Stimulated activated CD4-positive, alpha-beta T cell treated with anti-CD3 and anti-CD28 coated beads, TNF-alpha, amount 100 ng/mL, for 1 hour (primary cell): ENCODE measurements at places on chromosomes 5 and 9.
A peak's percentile ranks its signal among the peaks of the same experiment; 100 is the strongest.

GRCh38 chr5:10036136-10036815 lies 213.4 kb downstream of the ATPSCKMT start:
- DNase-seq = no peak

DNA sequence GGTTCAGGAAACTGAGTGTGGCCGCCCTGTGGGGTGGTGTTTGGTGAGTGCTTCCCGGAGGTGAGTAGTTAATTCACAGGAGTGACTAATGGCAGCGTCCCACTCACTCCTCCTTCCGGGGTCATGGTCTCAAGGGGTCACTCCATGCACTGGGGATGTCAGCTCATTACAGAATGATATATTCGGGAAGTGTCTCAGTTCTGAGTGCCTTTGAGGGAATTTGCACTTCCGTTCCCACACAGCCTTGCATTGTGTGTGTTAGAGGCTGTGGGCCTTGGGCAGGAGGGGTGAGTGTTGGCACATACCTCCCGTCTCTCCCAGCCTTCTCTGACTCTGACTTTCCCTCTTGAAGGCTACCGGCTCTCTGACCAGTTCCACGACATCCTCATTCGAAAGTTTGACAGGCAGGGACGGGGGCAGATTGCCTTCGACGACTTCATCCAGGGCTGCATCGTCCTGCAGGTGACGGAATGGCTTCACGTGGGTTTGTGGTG lies 10.5 kb upstream of the AHRR start:
- no peak for DNase-seq

DNA sequence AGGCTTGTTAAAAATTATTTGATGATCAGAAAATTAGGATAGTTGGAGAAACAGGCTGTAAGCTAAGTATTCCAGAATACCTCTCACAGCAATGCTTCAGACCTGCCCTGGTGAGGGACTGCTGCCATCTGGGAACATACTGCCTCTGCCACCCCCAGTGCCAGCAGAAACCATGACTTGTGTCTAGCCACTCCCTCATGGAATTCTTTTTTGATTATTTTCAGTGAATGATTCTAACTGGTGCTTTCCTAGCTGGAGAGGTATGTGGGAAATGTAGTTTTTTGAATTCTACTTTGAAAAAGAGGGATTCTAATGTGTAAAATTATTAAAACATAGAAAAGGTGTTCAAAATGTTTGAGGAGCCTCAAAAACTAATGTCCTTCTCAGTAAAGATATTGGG lies 126.3 kb downstream of the HMHB1 start:
- DNase-seq = no peak

DNA sequence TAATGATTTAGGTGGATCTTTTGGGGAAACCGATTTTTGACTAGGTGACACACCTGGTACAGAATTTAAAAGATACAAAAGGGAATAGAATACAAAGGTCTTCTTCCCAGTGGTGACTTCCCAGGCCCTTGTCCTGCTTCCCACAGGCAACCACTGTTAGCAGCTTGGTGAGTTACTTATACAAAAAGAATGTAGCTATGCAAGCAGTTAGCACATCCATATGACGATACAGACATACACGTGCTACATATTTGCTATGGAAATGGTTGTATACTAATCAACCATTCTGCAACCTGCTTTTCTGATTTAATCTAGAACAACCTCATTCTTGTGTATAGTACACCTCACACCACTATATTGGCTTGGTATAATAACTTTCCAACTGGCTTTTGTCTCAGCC lies 51.0 kb downstream of the OTULIN start:
- no peak for DNase-seq

DNA sequence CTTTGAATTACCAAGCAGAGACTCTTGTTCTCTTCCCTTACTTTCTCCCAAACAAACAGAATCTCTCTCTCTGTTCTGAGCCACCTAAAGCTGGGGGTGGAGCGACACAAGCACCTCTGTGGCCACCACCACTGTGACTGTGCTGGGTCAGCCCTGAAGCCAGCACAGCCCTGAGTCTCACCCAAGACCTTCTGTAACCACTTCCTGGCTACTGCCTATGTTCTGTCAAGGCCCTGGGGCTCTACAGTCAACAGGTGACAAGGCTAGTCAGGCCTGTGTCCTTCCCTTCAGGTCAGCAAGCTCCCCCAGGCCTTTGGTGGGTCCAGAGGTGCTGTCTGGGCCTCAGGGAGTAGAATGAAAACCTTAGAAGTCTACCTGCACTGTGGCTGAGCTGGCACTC lies 26.1 kb upstream of the SLC28A3 start:
- DNase-seq = no peak

GRCh38 chr5:64923151-64923685 lies 154.5 kb downstream of the CWC27 start:
- no peak for DNase-seq

- no peak for DNase-seq
These were observed 973.3 kb downstream of the TAF11L14 start for GRCh38 chr5:18607570-18607969.

- DNase-seq = peak; percentile 48
These were observed 36.4 kb downstream of the GLT6D1 start for GRCh38 chr9:135602789-135603481.

DNA sequence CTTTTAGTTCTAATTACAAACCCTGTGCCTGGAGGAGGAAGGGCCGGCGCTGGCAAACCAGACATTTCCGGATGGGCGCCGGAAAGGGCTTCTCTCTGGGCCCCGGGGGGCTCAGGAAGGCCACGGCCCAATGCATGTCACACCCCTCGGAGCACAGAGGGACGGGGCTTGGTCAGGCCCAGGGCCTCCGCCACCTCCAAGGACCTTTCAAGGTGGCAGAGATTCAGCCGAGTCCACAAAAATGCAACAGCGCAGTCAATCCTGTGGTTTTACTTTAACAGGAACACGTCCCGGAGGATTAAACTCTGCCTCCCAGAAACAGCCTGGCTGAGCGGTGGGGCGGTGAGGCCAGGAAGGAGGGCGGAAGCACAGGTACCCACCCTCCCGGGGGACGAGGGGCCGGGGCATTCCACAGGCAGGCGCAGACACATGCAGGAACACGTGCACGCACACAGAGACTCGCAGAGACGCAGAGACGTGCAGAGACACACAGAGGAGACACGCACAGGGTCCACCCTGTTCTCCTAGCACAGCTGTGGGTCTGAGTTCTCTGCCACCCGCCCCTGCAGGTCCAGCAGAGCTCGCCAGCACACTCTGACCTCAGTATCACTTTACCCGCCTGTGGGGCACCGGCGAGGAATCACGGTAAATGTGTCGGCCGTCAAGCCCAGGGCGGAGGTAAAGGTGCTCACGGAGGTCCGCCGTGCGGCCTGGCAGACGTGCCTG lies 23.0 kb downstream of the SLC9A3 start:
- no peak for DNase-seq

GRCh38 chr9:36286388-36286787 lies 28.1 kb upstream of the GNE start:
- no peak for DNase-seq

DNA sequence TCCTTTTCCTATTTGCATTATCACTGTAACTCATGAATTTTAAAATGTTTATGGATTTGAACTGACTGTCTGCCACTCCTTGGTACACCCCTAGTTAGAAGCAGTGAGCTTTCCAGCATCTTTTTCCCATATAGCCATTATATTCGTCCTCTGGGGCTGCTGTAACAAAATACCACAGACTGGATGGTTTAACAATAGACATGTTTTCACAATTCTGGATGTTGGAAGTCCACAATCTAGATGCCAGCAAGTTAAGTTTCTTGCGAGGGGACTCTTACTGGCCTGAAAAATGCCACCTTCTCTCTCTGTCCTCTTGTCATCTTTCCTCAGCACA lies 530.0 kb downstream of the SEMA5A start:
- DNase-seq = no peak

DNA sequence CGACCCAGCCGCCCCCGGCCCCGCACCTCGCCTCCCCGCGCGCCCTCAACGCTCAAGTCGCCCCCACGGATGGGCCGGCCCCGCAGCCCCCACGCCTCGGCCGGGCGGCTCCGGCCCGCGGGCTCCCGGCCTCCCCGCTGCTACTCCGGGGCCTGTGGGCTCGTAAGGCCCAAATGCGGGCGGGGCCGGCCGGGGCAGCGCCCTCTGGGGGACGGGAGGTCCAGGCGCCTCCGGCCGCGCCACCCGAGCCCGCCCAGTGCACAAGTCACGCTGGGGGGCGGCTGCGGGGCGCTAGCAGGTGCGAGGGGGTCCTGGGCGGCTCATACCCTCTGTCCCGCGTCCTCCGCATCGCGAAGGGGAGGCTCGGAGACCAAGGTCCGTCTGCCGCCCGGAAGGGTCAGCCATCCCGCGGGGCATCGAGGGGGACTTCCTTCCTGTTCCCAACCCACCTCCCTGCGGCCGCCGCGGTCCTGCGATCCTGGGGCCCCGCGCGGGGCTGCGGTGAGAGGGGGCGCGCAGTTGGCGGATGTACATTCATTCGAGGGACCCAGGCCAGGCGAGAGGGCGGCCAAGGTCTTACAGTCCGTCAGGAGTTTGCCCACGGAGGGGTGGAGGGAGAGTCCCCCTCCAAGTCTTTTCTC lies at the start of gene CIZ1:
Gene CIZ1, minus strand, starts transcription at position 167 of the 641 bp plus-strand sequence. CDS start 715 bp downstream, outside the sequence.
- peak; percentile 47 for DNase-seq

GRCh38 chr9:93575796-93576257 lies 557 bp upstream of the PHF2 start:
- no peak for DNase-seq

GRCh38 chr5:91293131-91293530 lies 90.0 kb downstream of the ARRDC3 start:
- no peak for DNase-seq

DNA sequence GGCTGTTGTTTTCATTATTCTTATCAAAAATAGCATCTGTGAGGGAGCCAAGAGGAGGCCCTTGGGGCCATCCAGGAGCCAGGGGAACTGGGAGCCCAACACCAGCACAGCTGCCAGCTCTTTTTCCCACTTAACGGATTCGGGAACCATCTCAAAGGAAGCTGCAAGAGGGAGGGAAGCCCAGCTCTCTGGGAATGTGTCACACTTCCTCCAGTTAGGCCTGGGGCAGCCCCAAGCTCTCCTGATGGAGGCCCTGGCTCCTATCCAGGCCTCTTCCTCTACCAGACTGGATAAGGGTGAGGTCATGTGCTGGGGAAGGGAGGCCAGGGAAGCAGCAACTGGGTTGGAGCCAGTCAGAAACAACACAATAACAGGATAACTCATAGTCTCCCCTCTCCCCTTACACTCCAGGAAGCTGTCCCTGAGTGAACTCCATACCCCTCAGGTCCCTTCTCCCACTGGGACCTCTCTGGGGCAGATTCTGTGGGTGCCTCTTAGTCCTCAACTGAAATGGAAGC lies 12.7 kb downstream of the CSF2 start:
- no peak for DNase-seq

DNA sequence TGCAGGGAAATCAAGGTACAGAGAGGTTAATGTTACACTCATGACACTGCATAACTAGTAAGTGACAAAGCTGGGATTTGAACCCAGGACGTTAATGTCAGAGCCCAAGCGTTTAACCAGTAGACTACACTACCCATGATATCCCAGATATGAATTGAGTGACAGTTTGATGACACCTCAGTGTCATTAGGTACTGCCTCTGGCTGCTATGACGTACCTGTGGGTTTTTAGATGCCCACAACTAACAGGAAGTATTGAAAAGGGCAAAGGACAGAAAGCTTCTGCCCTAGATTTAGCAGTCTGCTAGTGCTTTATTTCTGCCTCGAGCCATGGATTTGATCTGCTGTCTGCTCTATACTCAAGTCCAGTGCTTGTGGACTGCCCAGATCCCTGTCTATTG lies 56.2 kb downstream of the GLRA1 start:
- no peak for DNase-seq

DNA sequence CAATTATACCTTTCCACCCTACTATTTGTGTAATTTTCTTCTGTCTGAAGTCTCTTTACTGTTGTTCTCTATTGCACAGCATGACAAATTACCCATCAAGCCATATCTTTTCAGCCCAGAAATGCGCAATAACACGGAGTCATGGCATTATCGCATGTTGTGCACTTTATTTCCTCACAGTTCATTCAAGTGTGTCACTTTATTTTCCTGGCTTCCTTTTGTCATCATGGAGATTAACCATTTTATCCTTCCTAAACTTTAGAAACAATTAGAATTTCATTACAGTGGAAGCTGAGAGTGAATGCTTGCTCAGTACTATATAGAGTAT lies 41.3 kb upstream of the MEF2C start:
- DNase-seq = no peak

DNA sequence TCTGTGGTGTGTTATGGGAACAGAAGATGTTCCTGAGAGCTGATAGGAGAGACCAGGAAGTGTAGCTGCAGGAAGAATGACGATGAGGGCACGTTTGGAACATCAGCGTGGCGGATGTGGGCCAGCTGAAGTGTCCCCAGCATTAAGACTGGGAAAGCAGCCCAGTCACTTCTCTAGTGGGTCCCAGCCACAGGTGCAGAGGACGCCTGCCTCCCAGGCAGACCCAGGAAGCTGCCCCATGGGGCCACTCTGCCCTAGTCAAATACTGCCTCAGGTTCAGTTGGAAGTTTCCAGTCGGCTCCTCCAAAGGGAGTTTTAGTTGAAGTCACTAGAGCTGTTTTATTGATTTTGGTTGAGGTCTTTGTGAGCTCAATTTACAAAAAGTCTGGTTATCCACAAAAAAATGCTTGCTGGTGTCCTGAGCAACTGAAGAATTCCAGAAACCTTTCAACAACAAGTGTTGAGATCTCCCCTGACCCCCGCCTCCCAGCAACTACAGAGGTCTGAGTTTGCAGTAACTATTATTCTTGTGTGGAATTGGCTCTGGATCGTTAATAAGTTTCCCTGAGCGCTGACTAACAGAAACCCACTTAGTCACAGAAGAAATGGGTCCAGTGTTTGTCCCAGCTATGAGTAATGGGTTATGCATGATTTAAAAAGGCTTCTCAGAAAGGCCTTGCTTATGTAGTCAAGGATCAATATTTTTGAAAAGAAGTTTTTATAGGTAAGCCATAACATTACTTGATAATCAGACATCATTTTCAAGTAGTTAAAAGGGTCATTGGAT lies 294.1 kb downstream of the FANCC start:
- DNase-seq = no peak

DNA sequence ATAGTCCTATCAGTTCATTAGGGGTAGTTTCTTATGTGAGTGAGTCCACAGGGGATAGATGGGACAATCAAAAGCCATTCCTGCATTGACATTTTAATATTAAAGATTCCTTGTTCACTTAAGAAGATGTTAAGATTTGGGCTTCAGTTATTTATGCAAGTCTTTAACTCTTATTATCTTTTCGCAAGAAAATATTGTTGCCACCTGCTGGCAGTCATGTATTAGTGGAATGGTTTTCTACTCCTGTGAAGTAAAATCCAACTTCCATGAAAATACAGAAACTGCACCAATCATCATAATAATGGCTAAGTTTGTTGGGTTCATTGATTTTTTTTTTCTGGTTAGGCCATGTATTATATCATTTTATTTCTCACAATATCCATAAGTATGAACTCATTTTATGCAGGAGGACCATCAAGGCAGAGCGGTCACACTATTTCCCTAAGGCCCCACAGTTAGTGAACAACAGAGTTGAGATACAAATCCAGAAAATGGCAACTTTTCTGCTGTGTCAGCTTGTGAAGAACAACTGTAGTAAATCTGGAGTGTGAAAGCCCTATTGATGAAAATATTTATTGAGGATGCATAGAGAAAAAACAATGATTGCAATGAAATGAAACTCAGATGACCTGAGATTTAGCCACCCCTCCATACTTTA lies 88.5 kb upstream of the TXNDC8 start:
- no peak for DNase-seq

- DNase-seq = no peak
These were observed 335.4 kb downstream of the NTRK2 start for GRCh38 chr9:85004818-85005413.

GRCh38 chr5:113212244-113212920 lies 222.4 kb downstream of the TSSK1B start:
- DNase-seq = no peak
